NCI-H2107 (cell line): ENCODE measurements at places on chromosomes 2 and 18.

DNA sequence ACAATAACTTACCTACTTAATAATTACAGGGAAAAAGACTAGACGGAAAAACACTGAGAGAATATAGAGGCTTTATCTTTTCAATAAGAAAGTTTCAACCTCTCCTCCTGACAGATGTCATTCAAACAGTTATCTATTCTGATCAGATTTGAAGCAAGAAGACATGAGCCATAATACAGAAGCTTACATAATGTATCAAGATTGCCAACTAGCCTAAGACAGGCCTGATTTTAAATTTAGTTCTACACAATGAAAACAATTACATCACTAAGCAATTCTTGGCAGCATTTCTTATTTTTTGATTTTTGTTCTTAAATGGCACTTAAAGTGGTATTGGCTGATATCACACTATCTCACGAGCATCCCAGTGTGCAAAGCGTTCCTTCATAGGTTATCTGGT is 41.6 kb downstream of the GPR155 start:
- DNase-seq: no peak

- no peak for DNase-seq
Measured at GRCh38 chr2:6946722-6947121, 29.5 kb downstream of the RNF144A start.

GRCh38 chr2:62038975-62039771 is 133.7 kb downstream of the COMMD1 start:
- no peak for DNase-seq

GRCh38 chr2:105117565-105117964 is 79.7 kb downstream of the MRPS9 start:
- no peak for DNase-seq

DNA sequence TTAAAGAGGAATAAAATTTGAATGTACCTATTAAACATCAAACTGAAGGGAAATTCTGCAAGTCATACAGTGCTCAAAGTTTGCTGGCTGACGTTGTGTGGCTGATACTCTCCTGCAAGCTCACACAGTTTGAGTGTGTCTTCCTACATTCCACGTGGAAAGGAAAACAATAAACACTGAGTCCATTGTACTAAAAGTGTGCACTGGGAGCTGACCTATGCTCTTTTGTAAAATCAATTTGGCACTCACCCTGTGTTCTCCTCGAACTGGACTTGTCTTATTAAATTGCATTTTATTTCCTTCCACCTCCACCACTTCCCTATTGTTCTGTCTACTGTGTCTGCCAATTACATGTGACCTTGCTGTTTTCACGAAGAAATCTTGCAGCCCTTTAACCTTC is 458.0 kb downstream of the CPS1 start:
- no peak for DNase-seq

DNA sequence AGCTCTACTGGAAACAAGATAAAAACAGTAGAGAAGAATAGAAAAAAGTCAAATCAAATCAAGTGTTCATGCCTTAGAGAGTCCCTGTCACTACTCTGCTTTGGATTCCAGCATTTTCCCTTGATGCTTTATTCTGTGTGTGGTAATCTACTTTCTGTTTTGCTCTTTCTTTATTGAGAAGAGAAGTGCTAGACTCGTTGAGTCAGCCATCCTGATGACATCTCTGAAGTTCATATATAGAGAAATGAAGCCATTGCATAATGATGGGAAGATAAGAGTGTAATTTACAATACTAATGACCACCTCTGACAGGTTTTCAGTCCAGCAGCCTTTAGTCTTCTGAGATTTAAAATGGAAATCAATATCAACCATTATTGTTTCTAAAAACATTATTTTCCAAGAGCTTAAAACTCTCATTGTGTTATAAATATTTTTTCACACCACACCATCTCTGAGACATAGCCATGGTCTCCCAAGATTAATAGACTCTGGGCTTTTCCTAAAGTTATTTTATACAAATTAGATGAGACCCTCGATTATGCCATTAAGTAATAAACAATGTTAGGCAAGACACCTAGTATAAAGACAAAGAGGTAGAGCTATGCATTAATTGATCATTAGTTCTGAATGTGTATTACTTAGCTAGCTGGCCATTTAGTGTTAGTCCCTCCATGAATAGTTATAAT is 679.0 kb upstream of the ACVR2A start:
- no peak for DNase-seq

DNA sequence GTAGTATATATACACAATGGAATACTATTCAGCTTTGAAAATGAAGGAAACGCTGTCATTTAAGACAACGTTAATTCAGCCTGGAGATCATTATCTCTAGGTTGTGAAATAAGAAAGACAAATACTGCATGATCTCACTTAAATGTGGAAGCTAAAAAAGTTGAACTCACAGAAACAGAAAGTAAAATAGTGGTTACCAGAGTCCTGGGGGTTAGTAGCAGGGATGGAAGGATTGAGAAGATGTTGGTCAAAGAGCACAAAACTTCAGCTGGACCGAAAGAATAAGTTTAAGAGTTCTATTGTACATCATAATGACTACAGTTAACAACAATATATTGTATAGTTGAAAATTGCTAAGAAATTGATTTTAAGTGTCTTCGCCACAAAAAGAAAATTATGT is 670.3 kb downstream of the NR4A2 start:
- DNase-seq: no peak

DNA sequence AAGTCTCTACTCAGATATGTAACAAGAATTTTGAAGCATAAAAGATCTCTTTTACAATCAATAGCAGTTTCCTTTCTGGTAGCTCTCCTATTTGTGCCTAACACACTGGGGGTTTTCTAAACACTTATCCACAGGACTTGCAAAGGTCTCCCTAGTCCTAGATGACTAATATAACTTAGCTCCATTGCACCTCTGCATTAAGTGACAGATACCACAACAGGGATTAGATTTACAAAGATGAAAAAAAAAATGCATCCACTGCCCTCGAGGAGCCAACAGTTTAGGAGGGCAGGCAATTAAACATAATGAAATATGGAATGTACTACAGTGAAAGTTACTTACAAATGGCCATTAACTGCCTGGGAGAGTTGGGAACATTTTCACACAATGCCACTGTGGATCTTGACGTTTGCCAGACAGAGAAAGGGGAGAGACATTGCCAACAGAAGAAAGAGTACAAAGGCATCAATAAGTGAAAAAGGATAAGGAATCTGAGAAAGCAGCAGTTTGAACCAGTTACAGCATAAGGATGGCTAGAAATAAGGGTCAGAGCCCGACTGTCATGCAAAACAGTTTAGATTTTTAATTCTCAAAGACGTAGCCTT is 14.3 kb downstream of the PPP3R1 start:
- no peak for DNase-seq

DNA sequence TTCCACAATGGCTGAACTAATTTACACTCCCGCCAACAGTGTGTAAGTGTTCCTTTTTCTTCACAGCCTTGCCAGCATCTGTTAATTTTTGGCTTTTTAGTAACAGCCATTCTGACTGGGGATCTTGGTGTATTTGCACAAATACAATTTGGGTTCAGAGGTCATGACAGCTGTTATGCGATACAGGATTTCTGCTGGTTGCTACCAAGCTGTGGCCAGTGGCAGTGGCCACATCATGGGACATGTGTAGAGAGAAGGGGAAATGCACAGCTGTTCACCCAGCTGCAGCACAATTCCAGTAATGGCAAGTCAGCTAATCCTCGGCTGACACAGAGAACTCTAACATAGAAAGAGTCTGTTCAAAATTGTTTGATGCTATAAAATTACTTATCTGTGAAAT is 21.0 kb upstream of the SELENOI start:
- no peak for DNase-seq

DNA sequence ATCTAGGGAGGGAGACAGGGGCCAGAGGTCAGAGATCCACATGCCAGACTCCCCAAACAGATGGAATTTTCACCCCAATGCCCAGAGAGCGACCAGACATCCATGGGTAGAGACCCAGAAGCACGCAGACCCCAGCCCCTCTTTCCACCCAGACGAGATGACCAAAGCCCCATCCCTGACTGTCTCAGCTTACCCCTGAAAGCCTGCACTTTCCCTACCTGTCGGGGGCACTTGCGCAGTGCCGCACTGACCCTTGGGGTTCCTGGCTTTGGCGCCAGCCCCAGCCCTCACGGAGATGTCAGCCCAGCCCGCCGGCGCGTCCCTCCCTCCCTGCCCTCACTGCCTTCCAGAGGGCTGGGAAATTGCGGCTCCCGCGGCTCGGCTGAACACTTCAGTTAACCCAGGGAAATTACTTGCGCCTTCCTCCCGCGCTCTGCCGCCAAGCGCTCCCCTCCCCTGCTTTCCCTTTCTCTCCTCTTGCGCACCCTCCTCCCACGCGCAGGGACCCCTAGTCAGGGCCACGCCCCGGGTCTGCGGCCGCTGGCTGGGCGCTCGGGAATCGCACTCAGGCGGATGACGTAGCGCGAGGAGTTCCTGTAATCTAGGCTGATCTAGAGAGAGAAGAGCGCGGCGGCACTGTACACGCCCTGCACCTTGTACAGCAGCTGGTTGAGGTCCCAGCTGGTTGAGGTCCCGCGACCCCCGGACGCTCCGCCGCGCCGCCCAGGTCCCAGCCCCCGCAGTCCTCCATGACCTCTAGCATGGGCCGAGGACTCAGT is 12.0 kb downstream of the ALPG start:
- DNase-seq: no peak

DNA sequence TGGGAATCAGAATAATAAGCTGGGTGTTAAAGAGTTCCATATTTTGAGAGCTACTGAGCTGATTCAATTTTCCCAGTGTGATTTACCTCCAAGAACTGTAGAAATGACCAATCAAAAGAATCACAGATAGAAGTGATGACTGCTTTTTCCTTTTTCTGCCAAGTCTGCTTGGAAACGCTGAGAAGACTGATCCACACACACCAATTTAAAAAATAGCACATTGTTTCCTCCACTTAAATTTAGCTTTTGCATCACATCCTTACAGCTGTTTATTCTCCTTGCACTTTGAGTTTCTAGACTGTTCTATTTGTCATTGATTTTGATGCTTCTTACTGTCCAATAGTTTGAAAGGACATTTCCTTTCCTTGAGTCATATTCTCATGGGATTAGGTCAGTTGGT is 590.3 kb upstream of the CHAC2 start:
- DNase-seq: no peak

- DNase-seq: no peak
Measured at GRCh38 chr2:226380679-226381078, 418.9 kb downstream of the IRS1 start.

GRCh38 chr2:24870891-24871705 is 48.9 kb downstream of the ADCY3 start:
- no peak for DNase-seq

DNA sequence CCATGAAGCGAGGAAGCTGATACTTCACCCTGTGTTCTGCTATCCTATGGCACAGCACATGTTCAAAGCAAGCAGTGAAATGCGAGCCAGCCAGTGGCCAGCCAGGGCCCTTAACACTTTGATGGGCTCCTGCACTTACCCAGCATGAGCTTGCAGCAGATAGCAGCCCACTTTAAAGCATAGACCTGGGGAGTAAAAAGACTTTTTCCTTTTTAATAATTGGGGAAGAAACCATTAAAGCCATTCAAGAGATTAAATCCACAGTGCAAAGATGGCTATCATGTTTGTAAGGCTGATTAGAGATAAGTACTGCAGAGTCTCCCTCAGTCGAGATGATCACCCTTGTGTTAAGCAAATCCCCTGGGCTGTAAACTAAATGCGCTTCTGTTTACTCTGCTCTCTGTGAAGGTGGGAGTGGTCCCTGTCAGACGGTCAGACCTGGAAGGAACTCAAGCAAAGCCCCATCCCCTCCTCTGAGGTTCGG is 15.7 kb downstream of the CCBE1 start:
- peak; percentile 41 for DNase-seq

DNA sequence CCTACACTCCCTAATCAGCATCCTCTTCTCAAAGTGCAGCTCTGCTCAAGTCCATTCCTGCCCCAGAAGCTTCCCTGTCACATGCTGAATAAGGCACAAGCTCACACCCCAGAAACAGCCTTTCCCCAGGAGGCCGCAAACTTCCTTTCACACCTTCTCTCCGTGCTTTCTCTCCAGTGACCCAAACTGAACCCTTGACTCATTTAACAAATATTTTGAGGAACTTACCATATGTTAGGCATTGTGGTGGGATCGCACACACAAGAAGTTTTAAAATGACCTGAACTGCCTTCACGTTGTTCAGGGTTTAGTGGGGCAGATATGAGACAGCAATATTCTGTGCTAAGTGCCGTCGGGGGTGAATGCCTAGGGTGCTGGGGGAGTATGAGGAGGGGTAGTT is 161.3 kb downstream of the INSIG2 start:
- no peak for DNase-seq

DNA sequence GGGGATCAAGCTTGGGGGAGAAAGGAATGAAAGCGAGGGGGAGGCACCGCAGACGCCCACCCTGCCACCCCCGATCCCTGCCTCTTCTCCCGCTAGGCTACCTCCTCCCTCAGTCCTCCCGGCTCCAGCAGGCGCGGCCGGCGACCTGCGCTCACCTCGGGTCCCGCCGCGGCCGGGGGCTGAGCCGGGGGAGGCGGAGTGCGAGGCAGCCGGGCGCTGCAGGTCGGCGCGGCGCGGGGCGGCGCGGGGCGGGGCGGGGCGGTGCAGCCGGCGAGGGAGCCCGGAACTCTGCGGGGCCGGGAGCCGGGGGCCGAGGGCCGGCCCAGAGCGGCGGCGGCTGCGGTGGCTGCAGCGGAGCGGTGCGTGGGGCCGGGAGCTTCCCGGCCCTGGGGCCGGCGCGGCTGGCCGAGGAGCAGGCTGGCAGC is 477 bp downstream of the ACVR1 start:
- DNase-seq: no peak

DNA sequence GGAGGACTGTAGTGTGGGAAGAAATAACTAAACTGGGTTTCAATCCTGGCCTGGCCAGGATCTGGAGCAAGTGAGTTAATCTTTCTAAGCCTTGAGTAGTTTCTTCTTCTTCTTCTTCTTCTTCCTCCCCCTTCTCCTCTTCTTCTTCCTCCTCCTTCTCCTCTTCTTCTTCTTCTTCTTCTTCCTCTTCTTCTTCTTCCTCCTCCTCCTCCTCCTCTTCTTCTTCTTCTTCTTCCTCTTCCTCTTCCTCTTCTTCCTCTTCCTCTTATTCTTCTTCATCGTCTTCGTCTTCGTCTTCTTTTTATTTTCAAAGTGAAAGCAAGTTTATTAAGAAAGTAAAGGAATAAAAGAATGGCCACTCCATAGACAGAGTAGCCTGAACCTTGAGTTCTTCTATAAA is 6.5 kb upstream of the IL1RN start:
- no peak for DNase-seq

- no peak for DNase-seq
Measured at GRCh38 chr2:239222312-239222660, 178.5 kb downstream of the HDAC4 start.

DNA sequence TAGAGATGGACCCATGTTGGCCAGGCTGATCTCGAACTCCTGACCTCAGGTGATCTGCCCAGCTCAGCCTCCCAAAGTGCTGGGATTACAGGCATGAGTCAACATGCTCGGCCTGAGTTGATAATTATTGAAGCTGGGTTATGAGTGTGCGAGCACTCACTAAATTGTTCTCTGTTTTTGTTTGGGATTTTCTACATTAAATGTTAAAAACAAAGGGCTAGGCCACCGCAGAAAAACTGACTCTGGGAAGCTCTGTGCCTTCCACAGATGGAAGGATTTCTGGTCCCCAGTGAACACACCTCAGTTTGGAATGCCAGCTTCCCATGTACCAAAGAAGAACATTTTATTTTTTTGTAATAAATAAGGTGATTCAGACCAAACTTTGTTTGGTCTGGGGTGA is 83.0 kb downstream of the XRCC5 start:
- no peak for DNase-seq

- no peak for DNase-seq
Measured at GRCh38 chr2:20625491-20626391, 25.2 kb downstream of the HS1BP3 start.

- DNase-seq: no peak
Measured at GRCh38 chr2:83747141-83747540, 711.9 kb downstream of the SUCLG1 start.
